ENCODE measurements at places on chromosomes 11 and 22.

- peak; percentile 11 for DNase-seq
Measured at GRCh38 chr22:32389685-32390084, 22.4 kb downstream of the RTCB start.

GRCh38 chr11:124170801-124171586 lies 12.2 kb upstream of the OR10D3 start:
- no peak for DNase-seq

DNA sequence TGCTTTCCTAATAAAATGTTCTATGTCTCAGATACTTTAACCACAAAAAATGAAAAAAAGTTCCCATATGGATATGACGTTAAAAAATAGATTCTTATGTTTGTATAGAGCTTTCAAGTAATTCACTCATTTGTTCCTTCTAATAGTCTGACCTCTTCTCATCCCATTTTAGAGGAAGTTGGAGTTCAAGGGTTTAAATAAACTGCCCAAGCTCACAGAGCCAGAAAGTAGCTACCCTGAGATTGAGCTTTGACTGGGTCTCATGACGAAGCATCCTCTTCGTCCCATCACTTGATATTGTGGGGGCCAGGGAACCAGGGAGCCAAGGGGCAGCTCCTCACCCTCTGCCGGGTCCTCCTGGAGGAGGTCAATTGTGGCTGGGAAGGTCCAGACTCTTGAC lies 116.3 kb downstream of the CCDC81 start:
- no peak for DNase-seq

GRCh38 chr11:35650006-35650405 lies 12.6 kb upstream of the TRIM44 start:
- DNase-seq: no peak

DNA sequence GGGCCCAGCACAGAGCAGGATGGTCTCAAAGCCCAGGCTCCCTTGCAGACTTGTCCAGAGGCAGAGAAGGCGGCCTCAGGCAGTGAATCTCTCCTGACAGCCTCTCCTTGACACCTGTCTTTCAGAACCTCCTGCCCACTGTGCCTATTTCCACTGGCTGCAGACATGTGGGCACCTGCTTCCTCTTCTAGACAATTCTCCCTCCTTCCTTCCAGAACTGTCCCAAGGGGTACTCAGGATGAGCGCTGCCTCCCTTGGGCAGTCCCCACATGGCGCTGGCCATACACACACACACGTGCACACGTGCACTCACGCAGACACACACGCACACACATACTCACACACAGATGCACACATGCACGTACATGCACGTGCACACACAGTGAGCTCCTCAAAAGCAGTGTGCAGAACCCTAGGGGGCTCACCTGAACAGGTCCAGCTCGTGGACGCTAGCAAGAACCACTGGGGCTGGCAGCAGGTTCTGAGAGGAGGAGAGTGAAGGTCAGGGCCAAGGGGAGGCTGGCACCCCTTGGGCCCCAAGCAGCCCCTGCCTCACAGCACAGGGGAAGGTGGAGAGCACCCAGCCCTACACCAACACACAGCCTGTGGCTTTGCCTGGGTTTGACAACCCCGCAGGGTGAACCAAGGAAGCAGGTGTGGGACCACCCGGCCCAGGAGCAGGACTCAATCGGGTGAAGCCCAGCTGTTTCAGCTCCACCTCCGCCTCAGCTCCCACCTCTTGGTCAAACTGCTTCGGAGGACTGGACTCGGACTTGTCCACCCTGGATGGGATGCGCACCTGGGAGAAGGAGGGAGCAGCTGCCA lies 8.1 kb upstream of the PLXNB2 start:
- no peak for DNase-seq

DNA sequence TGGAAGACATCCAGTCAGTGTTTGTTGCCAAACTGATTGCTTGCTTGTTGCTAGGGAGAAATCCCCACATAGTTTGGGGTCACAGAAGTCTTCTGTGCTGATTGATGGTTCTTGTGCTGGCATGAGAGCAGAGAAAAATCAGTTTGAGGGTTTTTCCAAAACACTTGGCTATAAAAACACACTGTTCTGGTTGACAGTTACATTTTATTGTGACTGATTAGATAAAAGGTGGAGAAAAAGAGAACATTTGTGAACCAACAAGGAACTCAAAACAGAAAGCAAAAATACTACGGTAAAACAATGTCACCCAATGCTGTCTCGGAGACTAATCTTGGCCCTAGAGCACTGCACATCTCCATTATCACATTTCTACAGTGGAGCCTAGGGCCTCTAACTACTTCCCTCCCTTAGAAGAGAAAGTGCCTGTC lies 14.4 kb upstream of the EIF4G2 start:
- DNase-seq: no peak

All from NCI-H524 (cell line).